Left ventricle myocardium inferior (tissue), 1 donor: ENCODE measurements at places on chromosomes 7 and 10. TPM values are rescaled to one million over a fixed set of nuclear protein-coding genes. Genes with fewer than 3 reads are reported as not detected.

GRCh38 chr7:5077740-5078139 is 32.1 kb downstream of the RBAK start:
- no peaks in the 10 kb centered on the region for H3K4me1 ChIP-seq
- DNase-seq, result no peak
- H3K4me3 ChIP-seq, result no peak overlapping the region
- peaks cover 53% of the 10 kb centered on the region for H3K27me3 ChIP-seq
- H3K27ac ChIP-seq, result no peak overlapping the region

DNA sequence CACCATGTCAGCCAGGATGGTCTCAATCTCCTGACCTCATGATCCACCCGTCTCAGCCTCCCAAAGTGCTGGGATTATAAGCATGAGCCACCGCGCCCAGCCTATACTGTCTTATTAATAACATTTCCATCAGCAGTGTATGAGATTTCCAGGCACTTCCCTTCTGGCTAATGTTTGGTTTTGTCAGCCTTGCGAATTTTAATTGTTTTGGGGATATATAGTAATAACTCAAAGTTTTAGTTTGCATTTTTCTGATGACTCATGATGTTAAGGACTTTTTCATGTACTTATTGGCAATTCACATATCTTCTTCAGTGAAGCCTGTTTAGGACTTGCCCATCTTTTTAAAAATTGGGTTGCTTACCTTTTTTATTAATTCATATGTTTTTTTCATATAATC is 76.0 kb downstream of the TMEM270 start:
- H3K4me3 ChIP-seq, result no peak overlapping the region
- no peaks in the 10 kb centered on the region for H3K27me3 ChIP-seq
- H3K27ac ChIP-seq, result no peak overlapping the region
- no peaks in the 10 kb centered on the region for H3K4me1 ChIP-seq
- no peak for DNase-seq

- peak overlapping the region; percentile 71 for H3K27ac ChIP-seq
- no peaks in the 10 kb centered on the region for H3K36me3 ChIP-seq
- no peak for DNase-seq
- peaks cover 47% of the 10 kb centered on the region for H3K4me1 ChIP-seq
Measured at GRCh38 chr10:71694567-71694968, 25.0 kb downstream of the C10orf105 start.

DNA sequence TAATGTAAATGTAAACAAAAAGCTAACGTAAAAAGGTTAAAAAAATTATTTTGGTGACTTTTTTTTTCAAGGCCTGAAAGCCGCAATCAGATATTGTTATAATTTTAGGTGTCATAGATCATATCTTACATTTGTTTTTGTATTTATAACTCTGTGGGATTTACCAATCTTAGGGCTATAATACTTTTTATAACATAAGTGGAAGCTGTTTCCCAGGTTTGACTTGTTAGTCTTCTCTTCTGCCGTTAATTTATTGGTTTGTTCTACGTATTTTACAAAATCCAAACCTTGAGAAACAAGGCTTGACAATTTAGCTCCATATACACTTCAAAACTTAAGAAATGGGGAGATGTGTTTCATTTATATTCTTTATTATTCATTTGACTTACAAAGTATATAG is 119.4 kb downstream of the EVX1 start:
- no peaks in the 10 kb centered on the region for H3K36me3 ChIP-seq
- no peak overlapping the region for H3K27ac ChIP-seq
- H3K27me3 ChIP-seq, result peaks cover 24% of the 10 kb centered on the region
- no peak overlapping the region for H3K4me3 ChIP-seq
- H3K4me1 ChIP-seq, result no peaks in the 10 kb centered on the region

Gene GJC3
- total RNA-seq, result 0.27 TPM
